Sciatic nerve (tissue), 2 donors: ENCODE measurements at places on chromosomes 16 and 17. TPM values are rescaled to one million over a fixed set of nuclear protein-coding genes. Genes with fewer than 3 reads are reported as not detected.

- DNase-seq, result no peak
Measured at GRCh38 chr16:59216291-59216690, 482.2 kb upstream of the GOT2 start.

GRCh38 chr17:7241783-7242716 is at the start of gene GABARAP:
GABARAP (minus strand) TSS chr17:7242449; CDS start chr17:7242330, 119 bp downstream.
- DNase-seq, result peak; percentile 99

DNA sequence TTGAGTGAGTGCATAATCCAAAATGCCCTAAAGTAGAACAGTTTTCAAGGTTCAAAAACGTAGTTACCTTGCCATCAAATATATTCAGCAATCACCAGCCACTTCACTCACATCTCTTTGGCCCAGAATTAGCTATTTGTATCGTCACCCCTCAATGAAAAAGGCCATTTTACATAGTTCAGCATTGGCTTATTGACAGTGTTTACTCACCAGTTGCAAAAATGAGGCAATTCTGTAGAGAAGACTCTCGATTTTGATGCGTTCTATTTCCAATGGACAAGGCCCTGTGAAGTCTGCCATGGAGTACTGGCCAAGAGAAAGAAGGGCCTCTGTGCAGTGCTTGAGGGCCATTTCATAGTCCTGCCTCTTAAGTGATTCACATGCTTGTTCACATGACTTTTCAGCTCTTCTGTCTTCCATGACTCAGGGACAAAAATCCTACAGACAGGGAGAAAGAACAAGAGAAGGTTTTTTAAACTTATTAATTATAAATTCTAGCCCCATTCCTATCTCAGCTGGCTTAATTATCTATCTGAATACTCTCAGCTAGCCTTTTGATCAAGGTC is 26.5 kb downstream of the HELZ start:
- no peak for DNase-seq

- DNase-seq, result no peak
Measured at GRCh38 chr17:50531428-50532025, 1.0 kb upstream of the EPN3 start.

The SLC2A4 gene
- 6.1 TPM for total RNA-seq
